Right ventricle myocardium inferior (tissue), 1 donor: ENCODE measurements at places on chromosomes 7 and 10. TPM values are rescaled to one million over a fixed set of nuclear protein-coding genes. Genes with fewer than 3 reads are reported as not detected.

Gene GPER1
- 3.6 TPM for total RNA-seq

Gene OPN4
- total RNA-seq: 0.41 TPM

Gene GRM8
- 0.22 TPM for total RNA-seq

Gene CALML5
- not detected for total RNA-seq

Gene ENKUR
- total RNA-seq: not detected

Gene NKX2-3
- total RNA-seq: not detected

Gene H2BK1
- total RNA-seq: not detected

Gene SMO
- total RNA-seq: 4.6 TPM

Gene SERPINE1
- 1.6 TPM for total RNA-seq

Gene FAM237B
- not detected for total RNA-seq

Gene UNC5B
- total RNA-seq: 13.1 TPM

Gene HGF
- 3.1 TPM for total RNA-seq

Gene UBE3C
- 49.7 TPM for total RNA-seq

Gene NKX6-2
- not detected for total RNA-seq

Gene IDI2
- 0.30 TPM for total RNA-seq

Gene ACBD7
- not detected for total RNA-seq
